ENCODE measurements at places on chromosomes 3 and 15. TPM values are rescaled to one million over a fixed set of nuclear protein-coding genes. Genes with fewer than 3 reads are reported as not detected.

PLCD1 gene
- 25.0 TPM for polyA plus RNA-seq

GP9 gene
- 0.81 TPM for polyA plus RNA-seq

RASGRP1 gene
- polyA plus RNA-seq = 13.0 TPM

ZKSCAN7 gene
- polyA plus RNA-seq = 19.1 TPM

ZPLD1 gene
- 0.49 TPM for polyA plus RNA-seq

CFAP91 gene
- polyA plus RNA-seq = 37.4 TPM

KIF15 gene
- polyA plus RNA-seq = 29.6 TPM

TRPC1 gene
- polyA plus RNA-seq = 10.9 TPM

RTP4 gene
- polyA plus RNA-seq = 0.66 TPM

TADA3 gene
- 58.7 TPM for polyA plus RNA-seq

MORC1 gene
- 0.52 TPM for polyA plus RNA-seq

HIGD2B gene
- not detected for polyA plus RNA-seq

STRIT1 gene
- 3.7 TPM for polyA plus RNA-seq

VIPR1 gene
- polyA plus RNA-seq = 2.7 TPM

SLC22A13 gene
- 2.3 TPM for polyA plus RNA-seq

CYP8B1 gene
- polyA plus RNA-seq = 0.82 TPM

- no peak for DNase-seq
Observed at GRCh38 chr3:52188556-52188955, 9.4 kb upstream of the ALAS1 start.

DNA sequence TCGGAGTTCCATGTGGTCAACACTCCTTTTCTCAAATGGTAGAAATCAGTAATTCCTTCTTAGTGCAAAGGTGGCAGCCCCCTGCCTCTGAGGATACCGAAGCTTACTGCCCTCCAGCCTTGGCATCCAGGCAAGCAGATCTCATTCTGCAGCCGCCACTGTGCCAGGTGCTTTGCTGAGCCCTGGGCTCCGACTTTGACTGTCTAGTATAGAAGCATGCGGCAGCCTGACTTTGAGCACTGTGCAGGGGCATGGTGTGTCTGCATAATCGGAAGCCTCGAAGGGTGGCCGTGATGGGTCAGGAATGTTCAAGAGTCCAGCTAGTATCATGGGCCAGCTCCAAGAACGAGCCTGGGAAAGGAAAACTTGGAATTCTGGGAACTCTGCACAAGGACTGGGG lies 39.7 kb downstream of the ABTB1 start:
- DNase-seq = no peak

GRCh38 chr3:50591196-50591741 lies 20.3 kb downstream of the CISH start:
- no peak for DNase-seq

GRCh38 chr3:112303764-112304325 lies 9.8 kb upstream of the SLC9C1 start:
- DNase-seq = peak; percentile 73

GRCh38 chr3:195692781-195693427 lies 27.9 kb upstream of the MUC20 start:
- DNase-seq = no peak

GRCh38 chr3:52237657-52238172 lies 1.2 kb downstream of the TWF2 start:
- no peak for DNase-seq

- no peak for DNase-seq
Observed at GRCh38 chr3:107664614-107665013, 141.9 kb downstream of the BBX start.

- no peak for DNase-seq
Observed at GRCh38 chr15:43150191-43150929, 17.0 kb downstream of the TMEM62 start.

DNA sequence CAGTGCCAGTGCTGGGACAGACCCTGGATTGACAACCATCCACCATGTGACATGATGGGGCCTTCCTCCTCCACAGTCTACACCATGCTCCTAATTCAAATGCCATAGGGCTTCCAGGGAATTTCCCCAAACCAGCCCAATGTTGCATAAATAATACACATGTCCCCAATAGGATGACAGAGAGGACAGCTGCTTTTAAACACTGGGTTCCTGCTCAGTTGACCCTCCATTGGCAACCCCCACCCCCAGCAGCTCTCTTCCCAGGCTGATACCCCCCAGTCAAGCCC lies 28.3 kb upstream of the ATP2B2 start:
- DNase-seq = no peak

- no peak for DNase-seq
Observed at GRCh38 chr3:63456901-63457300, 178.8 kb downstream of the SYNPR start.

DNA sequence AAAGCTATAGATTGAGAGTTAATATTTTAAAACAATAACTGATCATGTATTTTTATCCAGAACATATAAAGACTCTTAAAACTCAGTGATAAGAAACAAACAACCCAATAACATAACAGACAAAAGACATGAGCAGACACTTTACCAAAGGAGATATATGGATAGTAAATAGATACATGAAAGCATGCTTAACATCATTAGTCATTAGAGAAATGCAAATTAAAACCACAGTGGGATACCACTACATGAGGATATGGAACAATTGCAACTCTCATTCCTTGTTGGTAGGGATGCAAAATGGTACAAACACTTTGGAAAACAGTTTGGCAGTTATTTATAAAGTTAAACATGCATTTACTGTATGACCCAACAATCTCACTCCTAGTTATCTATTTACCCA lies 95.0 kb downstream of the IQCH start:
- no peak for DNase-seq

DNA sequence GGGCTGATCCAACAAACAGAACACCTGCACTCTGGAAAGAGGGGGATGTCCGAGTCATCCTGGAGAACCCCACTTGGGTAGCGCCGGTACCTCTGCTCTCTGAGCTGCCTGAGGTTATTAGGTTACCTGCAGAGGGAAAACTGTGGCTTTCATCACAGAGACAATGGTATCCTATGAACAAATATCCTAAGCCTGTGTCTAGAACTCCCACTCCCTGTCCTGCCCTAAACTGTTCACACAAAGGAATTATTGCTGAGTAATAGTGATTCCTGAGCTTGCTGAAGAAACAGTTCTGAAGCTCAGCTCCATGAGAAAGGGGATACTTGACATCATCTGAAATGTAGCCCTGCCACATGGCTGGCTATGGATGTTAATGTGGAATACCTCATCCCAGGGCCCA lies 31.9 kb upstream of the WNT5A start:
- no peak for DNase-seq

GRCh38 chr3:142278451-142278850 lies 53.1 kb upstream of the GK5 start:
- DNase-seq = no peak

- no peak for DNase-seq
Observed at GRCh38 chr3:44962621-44963393, 13.2 kb downstream of the ZDHHC3 start.

- no peak for DNase-seq
Observed at GRCh38 chr15:45653702-45654424, 19.0 kb downstream of the SQOR start.

DNA sequence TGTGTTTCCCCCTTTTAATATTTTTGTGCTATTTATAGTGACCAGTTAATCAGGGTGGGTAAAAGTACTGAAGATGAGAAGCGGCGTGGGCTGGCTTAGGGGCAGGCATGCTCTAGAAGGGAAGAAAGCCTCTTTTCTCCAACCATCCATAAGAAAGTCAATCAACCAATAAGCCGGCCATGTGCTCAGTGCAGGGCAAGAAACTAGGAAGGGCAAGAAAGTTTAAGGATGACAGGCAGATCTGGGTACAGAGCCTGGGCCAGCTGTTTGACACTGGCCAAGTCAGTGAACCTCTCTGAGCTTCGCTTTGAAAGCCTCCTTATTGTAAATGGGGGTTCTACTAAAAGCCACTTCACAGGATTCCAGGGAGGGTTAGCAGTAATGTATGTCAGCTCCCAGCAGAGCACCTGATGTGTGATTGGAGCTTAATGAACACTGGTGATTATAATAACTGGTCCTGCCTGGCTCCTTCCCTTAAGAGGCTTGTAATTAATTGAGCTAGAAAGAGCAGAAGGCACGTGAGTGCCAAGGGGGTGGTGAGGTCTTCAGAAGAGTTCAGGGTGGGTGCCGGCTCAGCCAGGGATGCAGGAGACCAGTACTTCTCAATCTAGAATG lies 5.7 kb upstream of the CHRNA3 start:
- DNase-seq = no peak

GRCh38 chr3:179000144-179000543 lies 71.5 kb downstream of the ZMAT3 start:
- no peak for DNase-seq

GRCh38 chr15:69502470-69503045 lies 49.9 kb downstream of the RPLP1 start:
- no peak for DNase-seq

GRCh38 chr15:49464522-49464921 lies 41.5 kb downstream of the FGF7 start:
- DNase-seq = no peak

- DNase-seq = no peak
Observed at GRCh38 chr3:108029466-108029865, 61.4 kb downstream of the CD47 start.

DNA sequence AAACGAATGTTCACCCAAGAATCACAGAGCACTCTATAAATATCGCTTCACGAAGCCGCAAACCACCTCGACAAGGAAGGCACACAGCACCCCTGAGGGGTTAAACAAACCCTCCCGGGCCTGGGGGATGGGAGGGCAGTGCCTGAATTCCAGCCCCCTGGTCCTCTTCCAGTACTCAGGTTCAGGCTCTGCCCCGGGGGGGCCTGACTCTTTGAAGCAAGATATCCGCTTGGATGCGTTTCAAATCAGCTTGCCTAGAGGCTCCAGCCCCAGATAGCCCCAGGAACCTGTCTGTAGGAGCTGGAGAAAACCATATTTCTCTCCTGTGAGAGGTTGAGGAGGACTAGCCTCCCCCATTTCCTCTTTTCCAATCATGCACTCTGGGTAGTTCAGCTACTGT lies 194.7 kb downstream of the WNT5A start:
- DNase-seq = no peak

GRCh38 chr15:100690032-100690794 lies 87.8 kb downstream of the ASB7 start:
- no peak for DNase-seq

GRCh38 chr3:8713901-8714759 lies 19.5 kb upstream of the CAV3 start:
- no peak for DNase-seq

- DNase-seq = no peak
Observed at GRCh38 chr15:74319596-74320351, 47.7 kb downstream of the CYP11A1 start.

DNA sequence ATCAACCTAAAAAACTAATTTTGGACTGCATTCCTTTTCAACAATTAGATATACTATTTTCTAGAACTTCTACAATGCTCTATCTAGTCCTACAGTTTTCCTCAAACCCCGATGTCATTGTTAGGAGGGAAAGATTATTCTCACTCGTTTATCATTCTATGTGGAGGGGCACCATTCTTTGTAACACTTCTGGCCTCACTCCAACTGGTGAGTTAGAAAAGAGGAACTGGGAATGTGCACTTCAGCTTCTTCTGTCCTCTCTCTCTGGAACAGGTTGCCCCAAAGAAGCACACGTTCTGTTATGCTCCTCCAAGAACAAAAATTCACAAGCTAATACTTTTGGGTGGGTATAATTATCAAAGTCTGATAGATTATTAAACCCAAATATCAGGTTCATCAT lies 137.9 kb downstream of the UACA start:
- no peak for DNase-seq

- DNase-seq = no peak
Observed at GRCh38 chr15:69597061-69597592, 144.5 kb downstream of the RPLP1 start.

GRCh38 chr15:38853608-38854007 lies 289.0 kb upstream of the RASGRP1 start:
- no peak for DNase-seq

GRCh38 chr3:34109021-34109420 lies 310.6 kb downstream of the PDCD6IP start:
- DNase-seq = no peak

- no peak for DNase-seq
Observed at GRCh38 chr15:22919171-22919570, 61.0 kb downstream of the CYFIP1 start.

DNA sequence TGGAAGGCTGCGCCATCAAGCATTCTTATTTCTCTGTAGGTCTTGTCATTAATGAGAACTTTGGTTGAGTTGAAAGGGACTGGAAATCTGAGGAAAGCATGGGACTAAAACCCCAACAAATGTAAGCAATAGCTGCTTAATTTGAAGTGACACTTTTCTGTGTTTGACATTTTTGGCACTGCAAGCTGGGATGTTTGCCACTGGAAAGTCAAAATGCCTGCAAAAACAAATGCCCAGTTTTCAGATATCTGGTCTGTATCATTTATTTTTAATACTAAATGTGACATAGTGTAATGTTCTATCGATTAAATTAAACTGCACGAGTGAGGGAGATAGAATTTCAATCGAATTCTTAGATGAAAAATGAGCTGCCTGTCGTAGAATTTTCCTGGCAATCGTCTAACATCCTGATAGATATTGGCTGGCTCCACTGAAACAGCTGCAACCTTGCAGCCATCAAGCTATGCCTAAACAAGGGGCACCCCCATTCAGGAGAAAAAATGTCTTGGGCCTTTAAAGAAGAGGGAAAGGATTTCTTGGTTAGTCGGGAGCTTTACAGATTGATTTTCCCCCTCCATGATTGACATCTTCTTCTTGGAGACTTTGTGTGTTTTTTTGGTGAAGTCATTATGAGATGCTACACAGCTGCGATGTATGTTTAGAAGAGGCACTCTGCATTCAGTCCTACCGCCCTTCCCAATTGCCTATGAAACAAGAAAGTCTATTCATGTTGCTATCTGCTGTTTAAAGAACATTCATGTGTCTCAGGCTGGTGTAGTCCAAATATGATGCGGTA lies 316.7 kb upstream of the TBL1XR1 start:
- DNase-seq = no peak

GRCh38 chr3:23808525-23808924 lies 2.8 kb downstream of the UBE2E1 start:
- DNase-seq = no peak

DNA sequence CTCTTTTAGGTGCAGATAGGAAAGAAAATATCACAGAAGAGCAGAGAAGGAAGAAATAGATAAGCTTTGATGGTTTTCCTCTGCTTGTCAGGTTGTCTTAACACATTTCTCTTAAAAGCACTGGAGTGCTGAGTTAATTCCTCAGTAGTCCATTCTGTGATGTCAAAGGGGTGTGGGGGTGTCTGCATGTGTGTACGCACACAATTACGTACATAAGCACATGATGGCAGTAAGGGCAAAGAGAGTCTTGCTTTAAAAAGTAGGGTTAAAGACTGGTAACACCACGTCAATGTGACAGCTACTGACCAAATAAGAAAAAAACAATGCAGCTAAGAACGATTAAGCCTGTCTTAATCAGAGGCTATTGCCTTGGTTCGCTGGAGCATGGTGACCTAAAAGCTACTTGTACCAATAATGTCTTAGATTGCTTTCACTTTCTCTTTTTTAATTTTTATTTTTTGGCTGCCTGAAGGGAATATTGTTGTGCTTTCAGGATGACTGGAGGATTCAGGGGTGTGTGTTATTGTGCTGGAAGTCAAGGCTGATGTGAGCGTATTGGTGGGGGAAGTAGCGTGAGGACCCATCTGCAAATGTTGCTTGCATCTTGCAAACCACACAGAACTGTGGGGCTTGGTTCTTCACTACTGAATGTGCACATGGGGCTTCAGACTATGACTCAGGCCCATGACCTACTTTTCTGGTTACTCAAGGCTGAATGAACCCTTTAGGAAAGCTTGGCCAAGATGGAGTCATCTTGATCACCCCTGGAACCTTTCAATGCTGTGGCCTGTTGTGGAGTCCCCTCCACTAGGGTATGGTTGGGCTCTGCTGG lies 417.8 kb upstream of the TPM1 start:
- no peak for DNase-seq

GRCh38 chr3:6799264-6799915 lies 61.5 kb upstream of the GRM7 start:
- no peak for DNase-seq

All from left renal cortex interstitium (tissue), 4 donors.